Camera-type eye (tissue), 1 donor: ENCODE measurements at places on chromosomes 5 and 9. TPM values are rescaled to one million over a fixed set of nuclear protein-coding genes. Genes with fewer than 3 reads are reported as not detected.

The PCDHGA8 gene
- 10.1 TPM for total RNA-seq

The SERF1A gene
- 27.3 TPM for total RNA-seq

The KLHL9 gene
- total RNA-seq: 68.1 TPM

The CDKN2A gene
- 0.82 TPM for total RNA-seq

The FYB1 gene
- 6.3 TPM for total RNA-seq

The RMRP gene
- total RNA-seq: 5,655 TPM

The HTR1A gene
- not detected for total RNA-seq

The SLC31A2 gene
- 9.6 TPM for total RNA-seq

The SLC1A3 gene
- total RNA-seq: 183 TPM

The HDAC3 gene
- total RNA-seq: 51.2 TPM
